ENCODE measurements at places on chromosomes 11 and 22. TPM values are rescaled to one million over a fixed set of nuclear protein-coding genes. Genes with fewer than 3 reads are reported as not detected.

Gene OR5B21
- not detected for total RNA-seq

Gene RTN4RL2
- total RNA-seq, result 1.9 TPM

Gene MUC5B
- total RNA-seq, result 1.2 TPM

Gene LRRC51
- total RNA-seq, result 5.1 TPM

Gene OR4C16
- not detected for total RNA-seq

Gene MS4A15
- total RNA-seq, result not detected

Gene NLRP14
- 0.65 TPM for total RNA-seq

Gene OLFML1
- total RNA-seq, result not detected

Gene CYP2D6
- 0.18 TPM for total RNA-seq

Gene IRAG1
- 0.22 TPM for total RNA-seq

Gene SULT4A1
- total RNA-seq, result 0.20 TPM

Gene KCNJ4
- total RNA-seq, result 0.13 TPM

Gene APOA5
- not detected for total RNA-seq

Gene DDTL
- total RNA-seq, result not detected

DNA sequence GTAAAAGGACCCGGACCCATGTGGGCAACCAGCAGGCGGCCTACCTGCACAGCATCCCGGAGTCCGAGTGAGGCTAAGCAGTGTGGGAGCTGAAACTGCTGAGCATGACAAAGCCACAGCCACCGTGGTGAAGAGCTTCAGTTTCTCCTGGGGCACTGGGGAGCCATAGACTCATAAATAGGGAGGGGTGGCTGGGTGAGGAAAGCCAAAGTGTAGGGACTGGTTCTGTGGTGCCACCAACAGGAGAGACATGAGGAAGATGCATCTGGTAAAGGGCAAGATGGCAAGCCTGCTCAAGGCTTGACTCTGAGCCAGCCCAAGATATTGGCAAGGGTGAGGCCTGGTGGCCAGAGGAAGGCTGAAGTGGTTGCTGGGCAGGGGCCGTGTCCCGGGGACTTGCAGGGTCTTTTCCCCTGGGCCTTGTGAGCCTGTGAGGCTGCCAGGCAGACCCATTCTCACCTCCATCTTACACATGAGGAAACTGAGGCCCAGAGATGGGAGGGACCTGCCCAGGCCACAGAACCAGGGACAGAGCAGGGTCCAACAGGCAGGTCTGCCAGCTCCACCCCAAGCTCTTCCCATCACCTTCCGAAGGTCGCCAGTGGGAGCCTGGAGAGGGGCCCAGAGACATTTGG lies 30.4 kb downstream of the CYTH4 start:
- no peaks in the 10 kb centered on the region for H3K27me3 ChIP-seq
- H3K4me1 ChIP-seq, result peaks cover 29% of the 10 kb centered on the region
- H3K27ac ChIP-seq, result no peak overlapping the region
- H3K4me3 ChIP-seq, result no peak overlapping the region
- no peak for DNase-seq

DNA sequence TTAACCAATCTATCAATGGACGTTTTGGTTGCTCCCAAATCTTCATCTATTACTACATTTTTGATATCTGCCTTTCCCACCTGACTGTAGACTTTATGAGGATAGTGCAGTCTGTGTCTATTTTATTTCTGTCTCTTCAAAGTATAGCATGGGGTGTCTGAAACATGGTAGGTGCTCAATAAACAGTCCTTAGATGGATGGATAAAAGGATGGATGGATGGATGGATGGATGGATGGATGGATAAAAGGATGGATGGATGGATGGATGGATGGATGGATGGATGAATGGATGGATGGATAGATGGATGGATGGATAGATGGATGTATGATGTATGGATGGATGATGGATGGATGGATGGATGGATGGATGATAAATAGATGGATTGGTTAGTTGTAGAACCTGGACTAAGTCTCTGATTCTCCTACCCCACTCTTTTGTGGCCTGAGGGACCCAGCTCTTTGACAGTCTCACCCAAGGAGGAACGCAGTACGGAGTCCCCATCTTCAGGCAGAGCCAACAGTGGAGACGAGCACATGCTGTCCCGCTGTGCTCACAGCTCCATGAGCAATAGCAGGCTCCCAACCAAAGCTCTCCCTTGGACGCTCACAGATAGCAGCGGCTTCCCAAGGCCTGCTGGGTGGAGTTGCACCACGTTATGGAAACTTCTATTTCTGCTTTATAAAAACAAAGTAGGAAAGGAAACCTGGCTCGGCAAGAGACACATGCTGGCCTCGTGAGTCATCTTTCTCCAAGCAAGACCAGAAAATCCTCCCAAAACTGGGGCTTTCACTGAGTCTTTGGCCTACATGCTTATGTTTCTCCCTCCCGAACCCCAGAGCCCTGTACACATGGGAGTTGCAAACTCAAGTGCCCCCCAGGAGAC lies 448.0 kb downstream of the MIAT start:
- no peak for DNase-seq
- no peaks in the 10 kb centered on the region for H3K27me3 ChIP-seq
- no peaks in the 10 kb centered on the region for H3K36me3 ChIP-seq
- no peak overlapping the region for H3K27ac ChIP-seq

GRCh38 chr11:125872138-125872491 lies 15.4 kb upstream of the HYLS1 start:
- DNase-seq, result no peak
- H3K27me3 ChIP-seq, result no peaks in the 10 kb centered on the region
- no peak overlapping the region for H3K27ac ChIP-seq

GRCh38 chr22:23756891-23757290 lies 2.7 kb upstream of the VPREB3 start:
- no peak for DNase-seq
- peaks cover 11% of the 10 kb centered on the region for H3K4me1 ChIP-seq
- no peaks in the 10 kb centered on the region for H3K36me3 ChIP-seq
- H3K27ac ChIP-seq, result no peak overlapping the region
- H3K4me3 ChIP-seq, result no peak overlapping the region
- H3K27me3 ChIP-seq, result no peaks in the 10 kb centered on the region

DNA sequence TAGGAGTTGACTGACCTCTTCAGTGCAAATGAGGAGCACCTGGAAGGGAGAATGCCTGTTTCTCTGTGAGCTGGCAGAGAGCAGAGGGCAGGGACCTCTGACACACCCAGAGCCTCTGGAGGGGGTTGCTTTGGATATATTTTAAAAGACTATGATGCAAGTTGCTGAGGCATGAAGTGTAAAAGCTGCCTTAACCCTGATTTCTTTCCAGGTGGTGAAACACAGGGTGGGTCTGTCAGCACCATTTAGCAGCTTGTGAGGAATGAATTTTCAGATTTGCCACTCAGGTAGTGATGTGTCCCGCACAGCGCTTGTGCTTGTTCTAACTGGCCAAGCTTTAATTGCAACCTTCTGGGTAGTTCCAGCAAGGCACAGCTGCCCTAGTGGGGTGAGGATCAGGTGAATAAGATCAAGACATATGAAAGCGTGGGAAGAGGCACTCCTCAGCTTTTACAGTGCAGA lies 90.2 kb downstream of the SWAP70 start:
- H3K4me1 ChIP-seq, result peaks cover 14% of the 10 kb centered on the region
- no peaks in the 10 kb centered on the region for H3K36me3 ChIP-seq
- no peak overlapping the region for H3K4me3 ChIP-seq
- no peak overlapping the region for H3K27ac ChIP-seq
- H3K27me3 ChIP-seq, result no peaks in the 10 kb centered on the region
- DNase-seq, result no peak

GRCh38 chr11:123427405-123427804 lies 2.7 kb upstream of the GRAMD1B start:
- no peak for DNase-seq
- no peak overlapping the region for H3K27ac ChIP-seq
- peaks cover 36% of the 10 kb centered on the region for H3K27me3 ChIP-seq
- peaks cover 9% of the 10 kb centered on the region for H3K4me1 ChIP-seq
- H3K4me3 ChIP-seq, result no peak overlapping the region

- H3K27ac ChIP-seq, result peak overlapping the region; percentile 77
- peaks cover 73% of the 10 kb centered on the region for H3K4me1 ChIP-seq
- no peak for DNase-seq
- H3K36me3 ChIP-seq, result peaks cover 30% of the 10 kb centered on the region
- no peaks in the 10 kb centered on the region for H3K27me3 ChIP-seq
Measured at GRCh38 chr22:37633089-37633624, 6.3 kb upstream of the SH3BP1 start.

- no peaks in the 10 kb centered on the region for H3K36me3 ChIP-seq
- H3K27ac ChIP-seq, result no peak overlapping the region
- H3K4me3 ChIP-seq, result no peak overlapping the region
- H3K27me3 ChIP-seq, result peaks cover 8% of the 10 kb centered on the region
- no peak for DNase-seq
Measured at GRCh38 chr11:123011510-123011909, 29.9 kb upstream of the BSX start.

DNA sequence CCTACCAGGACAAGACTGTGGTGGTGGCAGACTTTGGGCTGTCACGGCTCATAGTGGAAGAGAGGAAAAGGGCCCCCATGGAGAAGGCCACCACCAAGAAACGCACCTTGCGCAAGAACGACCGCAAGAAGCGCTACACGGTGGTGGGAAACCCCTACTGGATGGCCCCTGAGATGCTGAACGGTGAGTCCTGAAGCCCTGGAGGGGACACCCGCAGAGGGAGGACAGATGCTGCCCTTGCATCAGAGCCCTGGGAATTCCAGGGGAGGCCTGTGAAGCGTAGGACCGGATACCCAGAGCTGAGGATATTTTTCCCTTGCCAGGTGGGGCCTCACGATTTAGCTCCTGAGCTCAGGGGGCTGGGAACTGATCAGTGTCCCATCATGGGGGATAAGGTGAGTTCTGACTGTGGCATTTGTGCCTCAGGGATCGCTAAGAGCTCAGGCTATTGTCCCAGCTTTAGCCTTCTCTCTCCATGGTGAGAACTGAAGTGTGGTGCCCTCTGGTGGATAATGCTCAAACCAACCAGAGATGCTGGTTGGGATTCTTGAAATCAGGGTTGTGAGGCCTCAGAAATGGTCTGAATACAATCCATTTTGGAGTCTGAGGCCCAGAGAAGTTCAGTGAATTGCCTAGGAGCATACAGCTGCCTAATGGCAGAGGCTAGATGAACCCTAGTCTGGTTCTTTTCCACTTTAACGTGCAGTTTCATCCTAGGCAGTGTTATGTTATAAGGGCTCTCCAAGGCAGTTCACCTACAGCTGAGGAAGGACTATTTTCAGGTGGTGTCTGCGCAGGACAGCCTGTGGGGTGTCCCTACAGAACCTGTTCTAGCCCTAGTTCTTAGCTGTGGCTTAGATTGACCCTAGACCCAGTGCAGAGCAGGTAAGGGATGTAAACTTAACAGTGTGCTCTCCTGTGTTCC lies 19.5 kb downstream of the PIK3IP1 start:
- no peaks in the 10 kb centered on the region for H3K27me3 ChIP-seq
- no peaks in the 10 kb centered on the region for H3K4me1 ChIP-seq
- no peak overlapping the region for H3K27ac ChIP-seq
- peaks cover 18% of the 10 kb centered on the region for H3K36me3 ChIP-seq
- peak; percentile 26 for DNase-seq
- H3K4me3 ChIP-seq, result no peak overlapping the region

DNA sequence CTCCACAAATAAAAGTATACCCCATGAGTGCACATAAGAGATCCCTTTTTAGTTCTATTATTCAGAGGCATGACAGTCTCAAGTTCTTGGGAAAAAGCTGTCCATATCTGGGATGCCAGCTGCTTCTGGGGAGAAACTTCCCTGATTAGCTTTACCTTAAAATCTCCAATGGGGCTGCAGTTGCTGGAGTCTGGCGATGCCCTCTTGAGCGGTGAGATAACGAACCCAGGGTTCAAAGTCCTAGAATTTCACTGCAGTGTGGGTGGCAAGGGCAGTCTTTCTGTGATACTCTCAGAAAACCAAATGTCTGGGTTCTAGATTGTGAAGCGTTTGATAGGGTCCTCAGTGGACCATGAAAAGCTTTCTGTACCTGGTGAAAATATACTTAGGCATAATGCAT lies 7.4 kb upstream of the PRR33 start:
- H3K4me3 ChIP-seq, result no peak overlapping the region
- no peak for DNase-seq
- no peak overlapping the region for H3K27ac ChIP-seq

- peaks cover 18% of the 10 kb centered on the region for H3K4me1 ChIP-seq
- no peak for DNase-seq
- H3K36me3 ChIP-seq, result no peaks in the 10 kb centered on the region
- peaks cover 6% of the 10 kb centered on the region for H3K27me3 ChIP-seq
- H3K4me3 ChIP-seq, result no peak overlapping the region
Measured at GRCh38 chr11:6268820-6269219, 9.2 kb downstream of the CCKBR start.

DNA sequence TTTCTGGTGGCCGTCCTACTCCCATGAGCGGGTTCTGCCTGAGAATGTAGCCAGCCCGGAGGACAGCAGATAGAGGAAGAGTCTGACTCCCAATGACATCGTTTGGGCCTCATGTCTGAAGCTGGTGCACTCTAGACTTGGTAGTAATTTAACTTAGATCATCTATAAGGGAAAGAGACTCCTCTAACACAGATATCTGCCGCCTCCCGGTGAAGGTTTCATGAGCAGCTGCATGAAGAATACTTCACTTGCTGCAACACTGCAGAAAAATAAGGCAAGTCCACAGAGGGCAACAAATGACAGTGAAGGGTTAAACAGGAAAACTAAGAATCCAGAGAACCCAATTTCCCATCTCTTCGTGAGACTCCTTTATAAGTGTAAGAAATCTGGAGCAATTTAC lies 5.9 kb upstream of the ARL2 start:
- no peak overlapping the region for H3K4me3 ChIP-seq
- no peaks in the 10 kb centered on the region for H3K27me3 ChIP-seq
- peaks cover 8% of the 10 kb centered on the region for H3K4me1 ChIP-seq

GRCh38 chr22:28983190-28983589 lies 78.4 kb downstream of the C22orf31 start:
- no peak overlapping the region for H3K27ac ChIP-seq
- no peak overlapping the region for H3K4me3 ChIP-seq
- H3K27me3 ChIP-seq, result no peaks in the 10 kb centered on the region
- H3K4me1 ChIP-seq, result peaks cover 7% of the 10 kb centered on the region

Measured in K562 (cell line).